ENCODE measurements at places on chromosomes 4 and X.

- no peak for DNase-seq
Measured at GRCh38 chr4:123599920-123600810, 203.6 kb downstream of the SPRY1 start.

- no peak for DNase-seq
Measured at GRCh38 chr4:94689155-94689860, 68.4 kb upstream of the BMPR1B start.

DNA sequence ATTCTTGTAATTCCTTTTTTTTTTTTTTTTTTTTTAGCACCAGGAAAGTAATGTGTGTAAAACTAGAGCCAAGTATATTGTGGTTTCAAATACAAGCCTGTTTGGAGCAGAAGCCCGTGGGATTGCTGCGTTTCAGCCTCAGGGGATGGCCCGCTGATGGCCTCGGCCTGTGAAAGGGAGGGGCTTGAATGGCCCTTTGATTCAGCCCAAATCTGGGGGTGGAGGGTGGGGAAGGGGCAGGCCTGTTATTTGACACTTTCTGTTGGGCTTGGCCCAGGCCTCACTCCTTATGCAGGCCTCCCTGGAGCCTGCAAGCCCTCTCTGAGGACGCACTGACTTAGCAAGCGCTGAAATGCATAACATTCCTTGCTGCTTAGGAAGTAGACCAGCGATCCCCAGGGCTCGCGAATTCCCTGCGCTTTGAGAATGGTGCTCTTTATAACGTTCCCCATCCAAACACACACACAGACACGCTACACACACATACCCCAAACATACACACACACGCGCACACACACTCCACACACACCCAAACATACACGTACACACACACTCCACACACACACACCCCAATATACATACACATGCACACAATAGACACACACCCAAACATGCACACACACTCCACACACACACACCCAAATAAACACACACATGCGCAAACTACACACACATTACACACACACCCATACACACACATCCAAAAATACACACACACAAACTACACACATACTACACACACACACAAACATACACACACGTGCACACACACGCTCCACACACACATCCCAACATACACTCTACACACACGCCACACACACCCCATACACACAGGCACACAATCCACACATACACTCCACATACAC is 29.6 kb downstream of the TLR10 start:
- DNase-seq: peak; percentile 48

DNA sequence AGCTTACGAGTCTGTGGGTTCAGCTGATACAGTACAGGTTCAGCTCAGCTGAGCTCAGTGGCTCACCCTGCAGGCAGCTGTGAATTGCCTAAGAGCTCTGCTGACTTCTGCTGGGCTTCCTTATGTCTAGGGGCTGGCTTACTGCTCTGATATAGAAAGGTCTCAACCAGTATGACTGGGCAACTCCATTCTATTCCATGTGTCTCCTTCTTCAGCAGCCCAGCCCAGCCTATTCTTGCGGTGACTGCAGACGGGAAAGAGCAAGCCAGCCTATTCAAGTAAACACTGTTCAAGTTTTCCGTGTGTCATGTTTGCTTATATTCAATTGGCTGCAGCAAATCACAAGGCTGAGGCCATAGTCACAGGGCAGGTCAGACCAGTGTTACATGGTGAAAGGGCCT is 615.4 kb upstream of the ZFP42 start:
- no peak for DNase-seq

DNA sequence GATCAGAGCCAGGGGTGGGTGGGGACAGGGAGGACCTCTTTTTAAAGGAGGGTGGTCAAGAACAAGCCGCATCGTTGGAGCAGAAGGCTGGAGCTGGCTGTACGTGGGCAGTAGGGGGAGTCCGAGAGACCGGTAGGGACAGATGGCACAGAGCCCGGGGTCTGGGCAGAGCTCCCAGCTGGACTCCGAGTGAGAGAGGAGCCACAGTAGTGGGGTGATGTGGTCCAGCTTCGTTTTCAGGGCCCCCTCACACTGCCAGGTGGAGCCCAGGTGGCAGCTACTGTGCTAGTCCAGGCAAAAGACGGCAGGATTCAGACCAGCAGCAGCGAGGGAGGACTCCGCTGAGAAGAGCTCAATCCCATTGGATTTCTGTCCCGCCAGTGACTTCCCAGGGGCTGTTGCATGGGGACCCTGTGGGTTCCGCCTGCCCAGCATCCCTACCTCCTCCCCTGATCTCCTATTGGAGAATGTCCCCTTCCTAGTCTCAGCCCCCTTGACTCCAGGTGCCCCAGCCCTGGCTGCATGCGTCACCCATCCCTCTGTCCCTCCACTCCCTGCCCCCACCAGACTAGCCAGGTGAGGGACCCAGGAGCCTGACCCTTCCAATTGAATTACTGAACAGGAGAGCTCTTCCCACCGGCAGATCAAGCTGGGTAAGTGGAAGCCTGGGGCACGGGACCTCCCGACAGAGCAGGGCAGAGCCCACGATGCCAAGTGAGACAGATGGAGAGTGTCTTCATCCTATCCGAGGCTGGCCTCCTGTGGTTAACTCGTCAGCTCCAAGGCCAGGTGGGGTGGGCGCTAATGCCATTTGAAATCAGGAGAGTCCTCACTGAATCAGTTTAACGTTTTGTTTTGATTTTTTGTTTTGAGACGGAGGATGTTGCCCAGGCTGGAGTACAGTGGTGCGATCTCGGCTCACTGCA is 2.9 kb downstream of the ARHGAP4 start:
- peak; percentile 53 for DNase-seq

GRCh38 chrX:66760651-66761050 is 121.8 kb upstream of the EDA2R start:
- DNase-seq: no peak

DNA sequence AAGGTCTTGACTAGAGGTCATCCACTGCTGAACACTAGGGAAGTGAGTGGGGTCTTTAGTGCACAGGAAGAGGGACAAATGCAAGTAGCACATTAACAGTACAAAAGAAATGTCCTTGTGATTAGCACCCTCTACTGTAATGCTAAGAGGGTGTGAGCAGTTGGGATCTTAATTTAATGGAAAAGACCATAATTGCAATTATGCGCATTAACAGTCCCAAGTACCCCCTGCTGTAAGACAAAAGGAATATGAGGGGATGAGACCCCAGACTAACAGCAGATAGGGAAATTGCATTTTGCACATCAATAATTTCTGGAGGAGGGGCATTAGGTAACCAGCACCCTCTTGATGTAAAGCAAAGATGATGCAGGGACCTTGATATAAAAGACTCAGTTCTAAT is 285.0 kb downstream of the CHIC1 start:
- DNase-seq: no peak

DNA sequence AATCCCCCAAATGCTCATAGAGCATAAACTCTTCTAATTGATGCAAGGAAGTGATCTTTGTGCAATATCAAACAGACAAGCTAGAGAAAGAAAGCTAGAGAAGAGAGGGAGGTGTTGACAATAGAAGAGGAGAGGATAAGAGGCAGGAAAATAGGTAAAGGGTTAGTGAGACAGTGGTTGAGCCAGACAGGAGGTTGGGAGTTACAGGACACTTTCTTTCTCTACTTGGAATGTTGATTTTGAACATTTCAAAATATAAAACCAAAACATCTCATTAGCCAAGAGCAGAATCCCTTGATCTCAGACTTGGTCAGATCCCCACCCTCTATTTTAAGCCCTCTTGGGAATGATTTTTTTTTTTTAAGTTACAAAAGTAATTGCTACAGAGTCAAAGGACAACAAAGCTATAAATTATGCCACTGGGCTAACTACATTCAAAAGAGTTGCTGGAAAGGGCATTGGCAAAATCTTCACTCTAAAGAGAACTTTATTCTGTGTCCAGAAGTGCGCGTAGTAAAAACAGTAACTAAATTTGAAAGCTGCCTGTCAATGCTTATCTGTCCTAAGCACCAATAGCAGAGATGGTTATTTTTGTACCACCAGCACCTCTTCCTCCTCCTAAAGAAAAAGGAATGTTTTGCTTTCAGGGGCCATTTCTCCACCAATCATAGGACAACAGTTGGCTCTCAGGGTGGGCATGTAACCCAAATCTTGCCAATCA is 133.8 kb downstream of the PDGFC start:
- no peak for DNase-seq

DNA sequence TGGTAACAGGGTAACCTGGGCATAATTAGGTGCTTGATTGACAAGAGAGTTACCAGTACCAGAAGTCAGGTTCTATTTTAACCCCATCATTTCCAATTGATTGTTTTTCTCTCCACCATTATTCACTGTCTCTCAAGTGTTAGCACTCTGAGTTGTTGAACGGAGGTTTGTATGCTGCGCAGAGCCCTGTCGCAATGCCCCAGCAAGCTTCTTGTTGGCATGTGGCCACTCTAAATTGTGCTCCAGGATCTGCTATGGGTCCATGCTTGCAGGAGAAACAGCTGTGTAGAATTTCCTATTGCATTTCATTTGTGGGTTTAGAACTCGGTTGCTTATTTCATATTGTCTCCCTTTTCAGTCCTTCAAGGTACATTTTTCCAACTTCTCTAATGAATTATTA is 98.2 kb downstream of the KLHL8 start:
- DNase-seq: peak; percentile 32

- no peak for DNase-seq
Measured at GRCh38 chr4:140092094-140092851, 61.7 kb downstream of the MAML3 start.
